Activated T-cell treated with anti-CD3 and anti-CD28 coated beads for 48 hours (primary cell): ENCODE measurements at places on chromosomes 11 and 22.

GRCh38 chr11:117908109-117908895 lies 20.9 kb downstream of the TMPRSS13 start:
- no peak for DNase-seq

- no peak for DNase-seq
Observed at GRCh38 chr11:105588001-105588400, 21.9 kb upstream of the GRIA4 start.

DNA sequence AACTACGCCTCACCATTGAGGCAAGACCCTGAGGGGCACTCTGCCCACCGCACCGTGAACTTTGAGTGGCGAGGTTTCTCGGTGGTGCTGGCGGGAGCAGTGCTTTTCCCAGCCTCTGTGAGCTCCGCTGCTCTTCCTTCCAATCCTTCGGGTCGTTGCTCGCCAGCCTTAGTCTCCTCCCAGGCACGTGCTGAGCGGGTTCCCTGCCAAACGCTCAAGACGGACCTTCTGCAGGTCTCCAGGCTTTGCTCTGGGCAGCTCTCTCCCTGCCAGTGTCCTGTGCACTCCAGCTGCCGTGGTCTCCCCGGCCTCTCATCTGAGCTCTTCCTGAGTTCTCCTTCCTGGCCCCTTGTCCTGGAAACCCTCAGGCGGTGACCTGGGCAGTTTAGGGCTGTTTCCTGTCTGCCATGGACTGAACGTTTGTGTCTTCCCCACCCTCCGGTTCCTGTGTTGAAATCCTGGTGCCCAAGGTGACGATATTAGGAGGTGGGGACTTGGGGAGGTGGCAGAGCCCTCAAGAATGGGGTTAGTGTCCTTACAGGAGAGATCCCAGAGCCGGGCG lies 11.2 kb upstream of the MUC6 start:
- DNase-seq: no peak

- DNase-seq: no peak
Observed at GRCh38 chr22:25672289-25673084, 69.5 kb upstream of the MYO18B start.

- no peak for DNase-seq
Observed at GRCh38 chr22:19341500-19341899, 50.0 kb upstream of the CLTCL1 start.

GRCh38 chr11:103281301-103281700 lies 172.1 kb downstream of the DYNC2H1 start:
- DNase-seq: no peak

- DNase-seq: no peak
Observed at GRCh38 chr22:17119481-17120202, 1.5 kb downstream of the TMEM121B start.

DNA sequence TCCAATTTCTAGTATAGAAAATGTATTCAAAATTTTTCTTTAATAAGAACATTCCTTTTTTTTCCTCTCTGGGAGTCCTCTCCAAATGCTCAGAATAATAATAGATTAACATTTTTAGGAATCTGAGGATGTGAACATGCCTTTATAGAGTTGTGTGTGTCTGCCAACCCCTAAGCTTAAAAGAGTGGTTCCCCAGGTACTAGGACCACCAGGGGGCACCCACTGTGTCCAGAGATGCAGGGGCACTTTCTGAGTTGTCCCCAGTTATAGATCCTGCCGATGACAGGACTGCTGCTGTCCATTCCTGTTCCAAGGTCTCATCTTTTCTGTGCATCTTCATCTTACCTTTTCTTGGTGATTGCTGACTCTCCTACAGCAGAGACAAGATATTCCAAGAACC lies 27.0 kb upstream of the MICAL2 start:
- DNase-seq: no peak

- DNase-seq: no peak
Observed at GRCh38 chr11:19644316-19644715, 68.3 kb upstream of the NAV2 start.

DNA sequence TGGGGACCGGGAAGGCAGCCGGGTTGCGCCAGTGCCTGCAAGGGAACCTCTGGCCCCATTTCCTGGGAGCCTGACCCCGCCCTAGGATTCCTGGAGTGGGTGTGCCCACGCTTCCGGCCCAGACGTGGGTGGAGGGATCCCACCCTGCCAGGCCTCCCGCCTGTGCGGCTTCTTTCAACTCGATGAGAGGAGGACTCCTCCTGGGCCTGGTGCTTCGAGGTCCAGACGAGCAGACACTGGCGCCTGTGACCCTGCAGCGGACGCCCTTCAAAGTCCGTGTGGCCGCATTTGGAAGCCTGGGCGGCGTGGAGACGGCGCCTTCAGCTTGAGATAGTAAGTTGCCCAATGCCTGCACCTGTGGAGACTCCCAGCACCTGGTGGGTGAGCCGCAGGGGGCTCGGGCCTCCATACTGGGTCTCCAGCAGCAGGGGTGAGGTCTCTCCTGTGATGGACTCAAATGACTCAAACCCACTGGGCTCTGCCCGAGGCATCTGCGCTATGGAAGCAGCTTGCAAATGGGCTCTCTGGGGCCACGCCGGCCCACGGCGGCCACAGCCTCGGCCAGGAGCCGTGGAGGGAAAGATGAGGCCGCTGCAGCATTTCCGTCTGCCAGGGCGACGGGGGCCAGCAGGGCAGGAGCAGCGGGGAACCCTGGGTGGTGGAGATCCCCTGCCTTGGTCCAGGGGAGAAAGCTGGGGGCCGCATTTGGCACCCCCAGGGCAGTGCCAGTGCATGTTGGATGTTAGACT lies 64.3 kb upstream of the PPARA start:
- DNase-seq: no peak

DNA sequence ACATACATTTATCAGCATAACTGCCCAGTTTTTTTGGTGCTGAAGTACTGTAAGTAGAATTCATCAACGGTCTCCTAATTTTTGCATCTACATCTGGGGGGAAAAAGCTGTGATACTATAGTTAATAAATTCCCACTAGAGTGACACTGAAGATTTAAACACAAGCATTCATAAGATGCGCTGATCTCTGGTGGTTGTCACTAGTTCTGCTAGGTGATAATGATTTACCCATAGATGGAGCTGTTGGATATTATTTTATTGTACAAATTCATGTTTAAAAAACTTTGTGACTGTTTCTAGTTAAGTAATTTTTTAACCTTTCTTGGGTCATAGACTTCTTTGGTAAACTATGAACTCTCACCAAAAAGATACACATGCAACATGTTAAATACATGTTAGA lies 106.6 kb downstream of the EMSY start:
- no peak for DNase-seq

GRCh38 chr11:9172389-9172788 lies 81.0 kb upstream of the SCUBE2 start:
- no peak for DNase-seq

DNA sequence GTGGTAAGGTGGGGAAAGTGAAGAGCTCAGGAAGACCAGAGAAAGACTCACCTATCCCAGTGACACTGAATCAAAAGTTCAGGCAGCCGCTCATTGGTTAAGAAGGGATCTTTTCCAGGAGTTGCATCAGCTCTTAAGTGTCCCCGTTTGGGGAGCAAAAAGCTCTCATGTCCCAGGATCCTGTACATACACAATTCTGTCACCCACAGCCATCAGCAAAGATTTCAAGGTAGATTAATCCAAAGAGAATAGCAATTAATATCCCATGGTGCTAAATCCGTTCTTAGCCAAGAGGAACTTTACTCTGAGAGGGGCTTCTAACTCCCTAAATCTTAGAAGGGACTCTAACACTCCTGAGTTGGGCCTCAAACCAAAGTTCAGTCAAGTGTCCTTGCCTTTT lies 19.3 kb downstream of the FOLR3 start:
- no peak for DNase-seq

GRCh38 chr11:20474882-20475517 lies 87.5 kb downstream of the PRMT3 start:
- DNase-seq: no peak

DNA sequence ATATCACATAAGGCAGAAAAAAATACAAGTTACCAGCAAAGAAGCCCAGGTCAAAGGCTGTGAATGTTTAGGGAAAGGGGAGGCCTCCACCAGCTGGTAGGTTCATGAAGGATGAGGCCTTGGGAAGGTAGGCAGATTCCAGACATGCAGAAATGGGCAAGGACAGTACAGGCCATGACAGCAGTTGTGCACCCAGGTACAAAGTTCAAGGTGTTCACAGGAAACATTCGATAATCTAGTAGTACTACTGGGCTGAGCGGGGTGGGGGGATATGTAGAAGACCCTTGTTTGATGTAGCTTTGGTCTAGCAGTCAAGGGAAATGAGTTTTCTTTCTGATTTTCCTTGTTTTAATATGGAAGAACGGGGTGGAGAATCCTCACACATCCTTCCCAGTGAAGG lies 152.8 kb upstream of the RASSF10 start:
- no peak for DNase-seq

- no peak for DNase-seq
Observed at GRCh38 chr22:30170129-30170528, 76.4 kb downstream of the LIF start.

DNA sequence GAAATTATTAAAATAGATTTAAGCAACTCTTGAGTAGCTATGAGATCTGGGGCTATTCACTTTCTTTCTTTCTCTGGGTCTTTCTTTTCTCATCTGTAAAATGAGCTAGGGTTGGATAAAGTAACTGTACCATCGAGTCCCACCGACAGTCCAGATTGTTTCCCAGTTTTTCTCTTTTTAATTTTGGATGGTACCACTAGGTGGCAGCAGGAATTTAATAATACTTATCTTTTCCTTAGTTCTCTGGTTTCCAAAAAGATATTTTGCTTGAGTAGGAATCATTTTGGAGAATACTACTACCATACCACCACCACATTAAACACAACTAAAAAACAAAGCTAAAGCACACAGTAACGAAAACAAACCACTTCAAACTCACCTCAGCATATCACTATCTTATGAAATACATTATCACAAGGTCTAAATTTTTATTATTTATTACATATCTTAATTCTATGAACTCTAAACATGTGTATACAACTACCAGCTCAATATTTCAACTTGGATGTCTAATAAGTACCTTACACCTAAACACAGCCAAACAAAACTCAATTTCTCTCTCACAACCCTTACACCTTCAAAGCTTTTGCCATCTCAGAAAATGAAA lies 584.0 kb downstream of the KCNA4 start:
- DNase-seq: no peak

DNA sequence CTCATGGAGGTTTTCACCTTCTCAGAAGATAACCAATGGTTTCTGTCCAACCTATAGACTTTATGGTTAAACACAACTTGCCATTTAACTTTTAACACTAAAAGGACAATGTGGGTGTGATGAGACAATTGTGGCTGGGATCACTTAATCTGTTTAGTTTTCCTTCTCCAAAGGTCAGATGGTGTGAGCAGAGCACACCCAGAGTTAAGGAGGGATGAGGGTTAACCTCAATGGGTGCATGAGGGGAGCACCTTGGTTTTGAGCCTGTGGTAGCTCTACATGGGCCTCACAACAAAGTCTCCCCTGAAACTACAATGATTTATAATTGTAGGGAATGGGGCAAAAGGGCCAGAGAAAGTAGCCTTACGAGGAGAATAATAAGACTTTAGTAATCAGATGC lies 28.9 kb upstream of the CHRM4 start:
- no peak for DNase-seq

DNA sequence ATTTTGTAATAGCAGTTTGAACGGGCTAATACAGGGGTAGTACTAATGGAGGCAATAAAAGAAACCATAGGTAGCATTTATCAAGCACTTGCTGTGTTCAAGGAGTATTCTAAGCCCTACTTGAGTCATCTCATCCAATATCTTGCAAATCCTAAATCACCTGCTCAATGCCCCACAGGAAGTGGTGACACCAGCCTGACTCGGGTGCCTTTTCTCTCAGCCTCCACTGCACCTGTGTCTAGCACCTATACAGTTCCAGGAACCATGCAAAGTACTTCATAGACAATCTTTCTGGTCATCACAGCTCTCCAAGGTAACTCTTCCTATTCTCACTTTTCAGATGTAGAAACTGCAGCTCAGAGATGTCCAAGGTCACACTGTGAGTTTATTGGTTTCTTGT lies 98.0 kb downstream of the PRR5L start:
- no peak for DNase-seq

DNA sequence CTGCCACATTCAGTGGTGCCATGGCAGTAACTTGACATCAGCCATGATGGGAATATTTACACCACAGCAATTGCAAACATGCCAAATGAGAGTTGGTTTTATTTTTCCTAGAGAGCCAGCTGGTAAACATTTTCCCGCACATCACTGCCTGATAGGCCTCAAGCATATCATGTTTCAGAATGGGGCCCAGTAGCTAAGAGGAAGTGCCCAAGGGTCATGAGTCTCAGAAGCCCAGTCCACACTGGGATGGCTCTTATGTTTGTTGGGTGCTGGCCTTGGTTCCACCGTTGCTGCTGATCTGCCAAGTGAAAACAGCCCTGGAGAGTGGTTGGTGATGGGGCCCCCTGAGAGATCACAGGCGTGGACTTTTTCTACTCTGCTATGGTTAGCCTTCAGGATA lies 64.3 kb upstream of the NAV2 start:
- no peak for DNase-seq

- DNase-seq: no peak
Observed at GRCh38 chr11:126133901-126134300, 71.2 kb upstream of the CDON start.

GRCh38 chr22:23970816-23971486 lies 3.3 kb downstream of the DDT start:
- no peak for DNase-seq

GRCh38 chr11:36475192-36475591 lies 34.9 kb downstream of the TRAF6 start:
- DNase-seq: no peak

DNA sequence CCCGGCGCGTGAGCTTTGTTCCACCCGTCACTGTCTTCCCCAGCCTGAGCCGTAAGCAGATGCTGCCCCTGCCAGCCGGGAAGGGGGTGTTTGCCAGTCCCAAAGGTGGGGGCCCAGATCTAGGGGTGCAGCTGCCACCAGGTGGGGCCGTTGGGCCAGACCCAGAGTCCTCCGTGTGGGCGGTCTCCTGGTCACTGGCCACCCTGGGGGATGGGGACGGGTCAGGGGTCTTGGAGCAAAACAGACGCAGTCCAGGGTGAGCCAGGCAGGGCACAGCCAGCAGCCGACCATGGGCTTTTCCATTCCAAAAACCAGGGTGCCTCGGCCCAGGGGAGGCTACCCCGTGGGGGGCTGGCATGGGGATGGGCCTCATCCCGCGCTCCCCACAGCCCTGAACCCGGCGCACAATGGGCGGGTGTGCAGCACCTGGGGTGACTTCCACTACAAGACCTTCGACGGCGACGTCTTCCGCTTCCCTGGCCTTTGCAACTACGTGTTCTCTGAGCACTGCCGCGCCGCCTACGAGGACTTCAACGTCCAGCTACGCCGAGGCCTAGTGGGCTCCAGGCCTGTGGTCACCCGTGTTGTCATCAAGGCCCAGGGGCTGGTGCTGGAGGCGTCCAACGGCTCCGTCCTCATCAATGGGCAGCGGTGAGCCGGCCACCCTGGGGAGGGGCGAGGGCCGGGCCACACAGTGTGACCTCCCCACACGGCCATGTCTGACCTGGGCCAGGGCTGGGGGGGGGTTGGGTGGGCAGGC lies 3.5 kb downstream of the MUC5B start:
- no peak for DNase-seq
